Activated CD4-positive, alpha-beta T cell treated with anti-CD3 and anti-CD28 coated beads, Interleukin-2, amount 50 U/mL, for 1 hour (primary cell): ENCODE measurements at places on chromosomes 5 and 9.

DNA sequence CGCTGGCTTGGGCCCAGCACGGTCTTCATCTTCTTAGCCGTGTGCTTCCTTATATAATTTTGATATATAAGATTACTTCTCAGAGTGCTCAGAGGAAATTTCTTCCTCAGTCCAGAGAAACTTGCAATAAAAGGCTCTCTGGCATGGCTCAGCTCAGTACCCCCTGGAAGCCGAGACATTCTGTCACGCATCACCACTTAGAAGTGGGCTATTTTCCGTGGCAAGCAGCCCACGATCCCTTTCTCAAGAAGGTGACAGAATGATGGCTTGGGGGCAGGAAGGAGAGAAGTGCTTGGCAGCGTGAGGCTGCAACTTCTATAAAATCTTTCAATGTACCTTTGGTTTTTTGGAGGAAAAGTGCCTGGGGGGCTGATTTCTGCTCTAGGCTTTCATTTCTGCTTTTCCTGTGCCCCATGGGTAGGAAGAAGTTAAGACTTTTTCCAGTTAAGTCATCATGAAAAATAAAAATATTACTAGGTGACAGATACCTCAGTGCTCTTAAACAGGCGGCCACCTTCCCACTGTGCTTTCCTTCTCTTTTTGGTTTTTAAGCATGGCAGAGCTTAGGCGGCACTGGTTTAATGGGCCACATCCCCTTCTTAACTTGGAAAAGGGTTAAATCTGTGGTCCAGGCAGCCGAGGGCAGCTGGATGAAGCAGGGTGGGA, 104.6 kb downstream of the MVB12B start:
- no peak for DNase-seq

GRCh38 chr5:116442095-116442534, 132.5 kb downstream of the SEMA6A start:
- no peak for DNase-seq

GRCh38 chr5:125485771-125486170, 739.3 kb upstream of the ZNF608 start:
- DNase-seq, result no peak

DNA sequence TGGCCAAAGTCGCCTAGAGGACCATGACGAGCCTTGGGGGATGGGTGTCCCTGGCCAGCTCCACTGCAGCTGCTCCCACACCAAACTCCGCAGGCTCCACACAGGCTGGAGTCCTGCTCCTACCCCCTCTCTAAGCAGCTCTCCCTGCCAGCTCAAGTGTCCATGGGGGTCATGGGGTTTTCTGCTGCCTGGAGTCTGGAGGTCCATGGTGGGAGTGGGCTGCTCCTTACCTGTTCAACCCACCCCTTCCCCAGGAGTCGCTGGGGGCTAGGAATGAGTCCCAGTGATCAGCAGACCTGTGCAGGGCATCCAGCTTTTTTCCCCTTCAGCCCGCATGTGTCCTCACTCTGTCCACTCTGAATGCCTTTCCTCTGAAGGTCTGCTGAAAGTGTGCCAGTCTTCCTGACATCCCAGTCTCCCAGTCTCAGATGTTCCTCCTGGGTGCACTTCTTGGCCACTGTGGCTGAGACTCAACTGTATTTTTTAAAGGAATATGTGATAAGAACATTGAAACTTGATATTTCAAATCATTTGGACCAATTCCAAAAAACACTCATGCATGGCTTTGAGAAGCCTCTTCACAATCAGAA, 261.3 kb upstream of the ANKH start:
- DNase-seq, result no peak

GRCh38 chr5:145975361-145976066, 39.1 kb downstream of the SH3RF2 start:
- no peak for DNase-seq

GRCh38 chr5:139690064-139690802, 42.1 kb downstream of the CXXC5 start:
- DNase-seq, result no peak

DNA sequence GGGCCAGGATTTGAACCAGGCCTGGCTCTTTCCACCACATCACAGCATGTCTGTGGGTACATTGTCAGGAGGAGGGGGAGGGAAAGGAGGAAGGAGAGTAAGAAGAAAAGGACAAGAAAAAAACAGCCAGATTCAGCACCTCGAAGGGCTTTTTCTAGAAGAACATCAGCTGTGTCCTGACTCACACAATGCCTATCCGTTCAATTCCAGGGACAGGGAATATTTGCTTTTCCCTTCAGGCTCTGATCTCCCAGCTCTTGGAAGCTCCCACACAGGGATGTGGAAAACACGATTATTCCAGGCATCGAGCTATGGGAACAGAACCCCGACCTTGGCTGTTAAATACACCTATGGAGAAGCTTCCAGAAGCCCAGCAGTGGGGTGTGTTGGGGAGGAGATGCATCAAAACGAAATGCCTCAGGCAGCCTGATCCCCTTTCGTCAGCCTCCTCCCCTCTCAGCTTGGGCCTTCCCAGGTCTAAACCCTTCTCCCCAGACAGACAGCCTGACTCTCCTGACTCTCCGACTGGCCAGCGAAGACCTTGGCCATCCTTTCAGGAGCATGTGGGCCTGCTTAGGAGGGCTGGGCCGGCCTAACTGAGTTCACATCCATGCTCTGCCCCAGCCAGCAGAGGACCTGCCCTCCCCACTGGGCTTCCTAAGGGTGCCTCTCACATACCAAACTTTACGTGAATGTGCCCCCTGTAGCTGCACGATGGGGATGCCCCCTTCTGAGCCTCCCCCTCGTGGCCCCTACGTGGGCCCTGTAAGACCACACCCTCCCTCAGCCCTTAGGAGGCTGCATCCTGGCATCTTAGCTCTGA, 54.4 kb downstream of the NEURL1B start:
- no peak for DNase-seq

DNA sequence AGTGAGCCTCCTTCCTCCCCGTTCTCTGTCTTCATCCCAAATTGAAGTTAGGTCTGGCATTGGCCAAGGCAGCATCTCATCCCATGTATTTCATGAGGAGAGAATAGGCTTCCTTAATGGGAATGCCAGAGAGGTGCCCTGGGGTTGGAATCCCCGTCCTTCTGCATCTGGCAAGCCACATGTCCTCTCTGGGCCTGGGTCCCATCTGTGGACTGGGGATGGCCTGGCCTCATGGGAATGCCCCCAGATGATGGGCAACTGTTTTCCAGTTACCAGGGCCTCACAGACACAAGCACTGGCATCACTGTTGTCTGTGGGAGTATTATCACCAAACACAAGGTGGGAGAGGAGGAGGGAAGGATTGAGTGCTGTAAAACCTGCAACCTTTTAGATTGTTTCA, 153.9 kb downstream of the FSTL4 start:
- DNase-seq, result no peak

GRCh38 chr9:112699230-112699629, 18.7 kb downstream of the INIP start:
- no peak for DNase-seq

DNA sequence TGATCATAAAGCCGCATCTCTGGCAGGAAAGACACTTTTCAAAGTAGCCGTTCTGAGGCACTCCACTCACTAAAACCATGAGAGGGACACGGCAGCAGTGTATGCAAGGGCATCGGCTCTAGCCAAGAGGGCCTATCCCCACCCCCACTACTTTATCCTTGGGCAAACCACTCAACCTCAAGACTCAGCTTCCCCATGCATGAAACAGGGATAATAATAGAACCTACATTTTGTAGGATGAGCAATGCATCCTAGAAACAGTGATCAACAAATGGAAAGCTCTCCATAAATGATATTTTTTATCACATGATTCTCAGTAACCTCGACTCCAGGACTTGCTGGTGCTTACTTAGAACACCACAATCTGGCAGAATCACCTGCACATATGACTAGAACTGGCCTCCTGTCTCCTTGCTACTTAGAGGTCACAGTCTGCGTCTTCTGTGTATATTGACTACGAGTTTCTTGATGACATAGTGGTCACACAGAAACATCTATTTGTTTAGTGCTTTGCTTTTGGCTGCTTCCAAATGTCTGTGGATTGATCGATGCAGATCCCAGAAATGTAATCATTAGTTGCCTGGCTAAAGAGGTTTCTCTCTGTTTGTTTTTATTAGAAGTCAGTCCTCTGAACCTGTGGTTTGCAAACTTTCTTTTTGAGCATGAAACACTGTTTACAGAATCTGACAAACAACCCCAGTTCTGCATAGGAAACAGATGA, 102.1 kb downstream of the LHFPL2 start:
- DNase-seq, result no peak

DNA sequence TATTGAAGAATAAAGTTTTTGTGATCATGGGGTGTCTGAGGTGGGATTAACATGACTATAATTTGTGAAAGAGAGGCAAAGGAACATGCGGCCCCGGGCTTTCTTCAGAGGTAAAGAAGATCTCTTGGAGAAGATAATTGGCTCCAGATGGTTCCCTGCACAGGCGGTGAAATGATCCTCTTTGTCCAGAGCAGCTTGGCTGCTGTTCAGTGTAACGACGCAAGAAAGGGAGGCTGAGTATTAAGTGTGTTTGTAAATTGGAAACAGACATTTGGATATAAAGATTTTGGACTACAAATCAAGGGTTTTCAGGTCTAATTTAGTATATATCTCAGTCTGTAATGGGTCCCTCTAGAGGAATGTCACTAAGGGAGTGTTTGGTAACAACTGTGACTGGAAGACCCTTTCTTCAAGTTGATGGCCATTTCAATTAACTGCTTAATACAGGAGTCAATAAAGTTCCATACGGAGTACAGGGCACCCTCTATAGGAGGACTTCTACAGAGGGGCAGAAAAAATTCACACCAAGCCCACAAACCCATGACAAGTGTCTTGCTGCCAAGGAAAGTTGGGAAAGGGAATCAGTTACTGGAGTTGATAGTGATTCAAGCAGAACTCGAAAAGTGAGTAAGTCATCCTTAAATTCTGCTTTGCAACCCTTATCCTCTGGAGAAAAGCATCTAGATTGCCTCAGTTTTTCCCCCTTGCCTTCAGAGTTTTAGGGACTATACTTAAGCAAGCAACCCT, 4.1 kb downstream of the EQTN start:
- DNase-seq, result no peak

DNA sequence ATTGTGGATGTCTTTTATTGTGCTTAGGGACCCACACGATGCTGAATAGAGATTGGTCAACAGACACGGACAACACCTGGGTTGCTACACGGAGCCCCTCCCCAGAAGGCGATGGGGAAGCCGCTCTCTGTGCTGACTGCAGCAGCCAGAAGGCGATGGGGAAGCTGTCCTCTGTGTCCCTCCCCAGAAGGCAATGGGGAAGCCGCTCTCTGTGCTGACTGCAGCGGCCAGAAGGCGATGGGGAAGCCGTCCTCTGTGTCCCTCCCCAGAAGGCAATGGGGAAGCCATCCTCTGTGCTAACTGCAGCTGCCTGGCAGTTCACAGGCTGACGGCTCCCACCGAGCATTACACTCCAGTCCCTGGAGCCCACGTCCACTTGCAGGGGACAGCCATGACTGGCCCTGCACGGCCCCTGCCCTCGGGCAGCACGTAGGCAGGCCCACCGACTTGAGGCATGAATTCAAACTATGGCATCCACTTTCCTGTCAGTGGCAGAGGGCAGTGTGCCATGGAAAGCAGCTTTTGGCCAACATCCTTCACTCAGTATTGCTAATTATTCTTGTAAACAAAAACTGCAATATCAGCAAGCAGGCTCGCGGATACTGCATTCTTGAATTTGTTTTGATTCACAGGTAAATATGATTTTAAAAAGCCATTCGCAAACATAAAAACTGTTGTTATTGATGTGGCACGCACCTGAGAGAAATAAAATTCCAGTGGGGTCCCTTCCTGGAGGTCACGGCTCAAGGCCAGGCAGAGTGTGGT, 48.1 kb upstream of the CLPTM1L start:
- no peak for DNase-seq

GRCh38 chr9:8491563-8491962, 692.0 kb upstream of the DMAC1 start:
- no peak for DNase-seq

GRCh38 chr5:133086366-133086875, 34.6 kb downstream of the HSPA4 start:
- DNase-seq, result no peak

GRCh38 chr9:99348289-99348688, 126.2 kb downstream of the SEC61B start:
- no peak for DNase-seq

DNA sequence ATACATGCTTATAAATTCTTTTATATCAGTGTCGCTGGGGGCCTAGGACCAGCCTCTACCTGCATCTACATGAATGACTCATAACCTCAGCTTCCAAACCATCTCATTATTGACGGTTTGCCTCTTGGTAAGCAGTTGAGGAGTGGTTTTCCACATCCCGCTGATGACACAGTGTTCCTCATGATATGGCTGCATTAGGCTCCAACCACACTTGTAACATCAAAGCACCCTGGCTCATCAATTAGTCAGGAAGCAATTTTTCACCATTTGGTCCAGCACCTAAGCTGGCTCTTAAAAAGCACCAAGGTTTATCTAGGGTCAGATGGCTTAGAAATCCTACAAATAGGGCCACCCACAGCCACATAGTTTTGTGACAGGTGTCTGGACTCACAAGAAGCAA, 402.4 kb downstream of the ARHGEF28 start:
- no peak for DNase-seq

- DNase-seq, result no peak
Observed at GRCh38 chr5:178230879-178231538, 1.6 kb downstream of the PHYKPL start.

GRCh38 chr9:135034106-135034505, 53.4 kb upstream of the OLFM1 start:
- DNase-seq, result no peak

DNA sequence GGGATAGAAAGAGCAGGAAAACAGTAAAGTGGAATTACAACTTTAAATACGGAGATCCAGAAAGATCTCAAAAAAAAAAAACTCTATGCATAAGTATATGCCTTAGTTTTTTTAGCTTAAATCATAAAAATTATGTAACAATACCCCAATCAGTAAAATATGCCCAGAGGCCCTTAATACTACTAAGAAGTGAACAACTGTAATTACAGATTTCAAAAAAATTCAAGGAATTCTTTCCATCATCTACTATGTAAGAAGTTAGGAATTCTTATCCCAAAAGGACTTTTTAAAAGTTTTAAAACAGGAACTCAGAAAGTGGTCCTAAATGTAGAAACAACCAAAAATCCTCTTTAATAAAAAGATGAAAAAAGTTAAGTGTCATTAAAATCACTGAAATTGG, 111.3 kb downstream of the SSBP2 start:
- no peak for DNase-seq

GRCh38 chr5:87594566-87594965, 181.8 kb upstream of the CCNH start:
- no peak for DNase-seq

DNA sequence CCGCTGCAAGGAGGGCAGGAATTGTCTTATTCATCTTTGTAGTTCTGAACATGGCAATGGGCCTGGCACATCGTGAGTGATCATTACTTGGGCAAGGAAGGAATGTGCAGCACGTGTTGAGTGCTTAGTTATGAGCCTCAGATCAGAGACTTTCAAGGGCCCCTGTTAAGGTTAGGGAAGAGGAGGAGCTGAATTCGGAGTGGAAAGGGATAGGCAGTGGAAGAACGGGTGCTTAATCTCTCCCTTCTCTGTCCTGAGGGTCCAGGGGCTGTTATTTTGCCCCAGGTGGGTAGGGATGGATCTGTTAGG, 59.5 kb upstream of the RARS1 start:
- no peak for DNase-seq
